Stimulated activated CD4-positive, alpha-beta T cell treated with anti-CD3 and anti-CD28 coated beads, TNF-alpha, amount 100 ng/mL, for 1 hour (primary cell): ENCODE measurements at places on chromosomes 5 and 9.

DNA sequence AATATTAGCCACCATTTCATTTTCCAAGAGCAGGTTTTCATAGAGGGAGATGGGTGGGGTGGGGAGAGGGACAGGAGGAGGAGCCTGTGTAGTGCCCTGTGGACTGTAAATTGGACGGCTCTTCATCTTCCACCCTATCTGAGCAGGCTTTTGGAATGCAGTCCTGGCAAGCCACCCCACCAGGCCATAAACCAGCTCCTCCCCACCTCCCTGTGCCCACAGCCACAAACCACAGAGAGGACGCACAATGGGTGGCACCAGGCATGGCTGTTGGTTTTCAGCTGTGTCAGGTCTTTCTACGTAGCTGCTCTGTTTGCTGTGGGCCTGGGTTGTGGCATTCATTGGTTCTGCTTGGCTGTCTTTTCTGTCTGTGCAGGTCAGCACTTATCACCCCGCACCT is 58.0 kb downstream of the PLAC8L1 start:
- no peak for DNase-seq

- no peak for DNase-seq
Observed at GRCh38 chr9:116298878-116299391, 145.3 kb downstream of the PAPPA start.

- DNase-seq = no peak
Observed at GRCh38 chr5:106876298-106876622, 794.5 kb downstream of the EFNA5 start.

DNA sequence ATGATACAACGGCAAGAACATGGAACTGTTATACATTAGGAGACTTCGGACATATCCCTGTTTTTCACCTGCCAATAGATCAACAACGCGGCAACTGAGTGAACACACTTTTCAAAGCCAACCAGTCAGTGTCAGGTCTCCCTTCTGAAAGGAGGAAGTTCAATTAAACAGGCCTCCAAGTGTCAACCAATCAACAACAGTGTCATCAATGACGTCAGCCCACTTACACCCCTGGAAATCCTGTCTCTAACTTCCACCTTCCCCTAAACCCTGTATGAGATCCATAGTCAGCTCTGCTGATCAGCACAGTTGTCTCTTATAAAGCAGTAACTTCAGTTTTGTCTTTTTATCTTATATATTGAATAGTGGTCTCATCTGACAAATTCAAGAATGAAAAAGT is 36.6 kb downstream of the DMRT3 start:
- no peak for DNase-seq

GRCh38 chr9:134628354-134628736 is 13.3 kb upstream of the COL5A1 start:
- DNase-seq = no peak

GRCh38 chr5:173229382-173229959 is 5.5 kb downstream of the NKX2-5 start:
- no peak for DNase-seq

- no peak for DNase-seq
Observed at GRCh38 chr5:32713770-32714381, 2.8 kb downstream of the NPR3 start.

DNA sequence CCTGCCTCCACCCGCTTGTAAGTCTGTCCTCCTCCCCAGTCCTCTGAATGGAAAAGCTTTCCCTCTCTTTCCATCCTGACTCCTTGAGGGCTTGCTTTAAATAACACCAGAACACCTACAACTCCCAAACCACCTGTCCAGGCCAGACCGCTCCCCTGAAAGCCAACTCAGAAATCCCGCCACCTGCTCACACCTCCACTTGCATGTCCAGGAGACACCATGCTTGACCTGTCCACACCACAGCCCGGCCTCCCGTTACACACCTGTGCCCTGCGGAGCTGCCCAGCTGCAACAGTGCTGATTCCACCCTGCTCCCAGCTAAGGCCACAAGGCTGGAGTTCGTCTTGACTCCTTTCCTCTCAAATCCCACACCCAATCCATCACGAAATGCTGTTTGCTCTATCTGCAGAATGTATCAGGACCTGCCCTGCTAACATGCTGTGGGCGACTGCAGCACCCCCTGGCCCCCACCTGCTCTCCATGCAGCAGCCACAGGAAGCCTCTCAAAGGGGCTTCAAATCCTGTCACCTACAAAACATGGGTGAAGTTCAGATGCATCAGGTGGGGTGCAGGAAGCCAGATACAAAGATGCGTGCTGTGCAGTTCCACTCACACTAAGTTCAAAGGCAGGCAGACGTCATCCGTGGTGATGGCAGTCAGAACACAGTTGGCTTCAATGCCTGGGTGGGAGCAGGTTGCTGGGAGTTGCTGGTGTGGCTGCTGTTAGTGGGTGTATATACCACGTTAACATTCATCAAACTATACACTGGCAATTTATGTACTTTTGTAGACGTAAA is 166.0 kb downstream of the ROR2 start:
- no peak for DNase-seq

GRCh38 chr5:136015966-136016650 is 12.7 kb upstream of the TGFBI start:
- no peak for DNase-seq

DNA sequence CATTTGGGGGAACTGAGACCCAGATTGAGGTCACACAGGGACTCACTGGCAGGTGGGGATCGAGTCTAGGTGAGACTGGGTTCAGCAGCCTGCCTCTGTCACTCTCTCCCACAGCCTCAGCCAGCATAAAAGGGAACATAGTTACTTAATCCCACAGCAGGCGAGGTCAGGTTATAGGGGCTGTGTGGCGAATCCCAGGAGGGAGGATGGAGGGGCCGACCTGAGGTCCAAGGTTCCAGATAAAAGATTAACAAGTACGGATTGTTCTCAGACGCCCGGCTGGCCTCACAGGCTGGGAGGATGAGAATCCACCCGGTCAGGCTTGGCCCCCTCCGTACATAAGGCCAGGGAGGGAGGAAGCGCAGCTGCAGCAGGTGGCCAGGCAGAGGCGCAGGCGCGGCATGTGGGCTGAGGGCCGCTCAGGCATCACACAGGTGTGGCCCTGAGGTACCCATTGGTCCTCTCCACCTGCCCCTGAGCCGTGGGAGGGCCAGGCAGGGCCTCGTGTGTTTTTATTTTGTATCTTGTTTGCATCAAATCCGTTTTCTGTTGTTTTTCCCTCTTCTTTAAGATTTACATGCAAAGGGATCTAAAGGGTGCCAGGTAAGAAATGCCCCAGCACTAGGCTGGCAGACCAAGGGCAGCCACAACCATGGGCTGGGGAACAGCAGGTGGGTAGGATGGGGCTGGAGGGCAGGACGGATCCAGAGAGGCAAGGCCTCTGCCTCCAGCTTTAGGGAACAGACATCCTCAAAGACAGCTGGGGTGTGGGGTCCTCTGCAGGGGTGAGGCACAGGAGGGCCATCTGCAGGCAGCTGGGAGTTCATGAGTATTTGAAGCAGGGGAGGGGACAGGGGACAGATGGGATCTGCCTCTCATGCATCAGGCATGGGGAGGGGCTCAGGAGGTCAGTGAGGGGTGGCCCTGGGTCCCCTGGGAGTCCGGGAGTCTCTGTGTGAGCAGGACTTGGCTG is 3.6 kb downstream of the SUSD3 start:
- no peak for DNase-seq
